Thymus (tissue), 14 donors: ENCODE measurements at places on chromosomes 1 and 21. TPM values are rescaled to one million over a fixed set of nuclear protein-coding genes. Genes with fewer than 3 reads are reported as not detected.
A peak's percentile ranks its signal among the peaks of the same experiment; 100 is the strongest.

GRCh38 chr21:35491920-35492678 lies 443.0 kb upstream of the RUNX1 start:
- no peak overlapping the region for H3K27ac ChIP-seq
- no peak overlapping the region for H3K4me3 ChIP-seq
- no peak for DNase-seq
- no peaks in the 10 kb centered on the region for H3K4me1 ChIP-seq

DNA sequence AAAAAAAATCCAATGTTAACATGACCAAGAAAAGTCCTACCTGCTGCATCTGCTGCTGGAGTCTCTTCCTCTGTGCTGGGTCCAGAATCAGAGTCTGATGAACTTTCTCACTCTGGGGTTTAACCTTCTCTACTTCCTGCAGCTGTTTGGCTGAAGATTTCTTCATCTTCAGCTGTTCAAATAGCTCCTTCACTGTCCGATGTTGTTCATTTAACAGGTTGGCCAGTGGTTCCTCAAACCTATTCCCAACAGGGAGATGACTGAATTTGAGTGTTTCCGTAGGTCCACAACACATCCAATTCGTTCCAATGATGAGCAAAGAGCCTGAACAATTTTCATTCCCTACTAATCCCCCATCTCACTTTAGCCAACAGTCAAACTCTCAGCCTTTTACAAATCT lies 79.4 kb downstream of the GON4L start:
- H3K4me1 ChIP-seq = no peaks in the 10 kb centered on the region
- no peaks in the 10 kb centered on the region for H3K27me3 ChIP-seq
- DNase-seq = no peak
- H3K4me3 ChIP-seq = no peak overlapping the region
- peaks cover 30% of the 10 kb centered on the region for H3K36me3 ChIP-seq
- no peak overlapping the region for H3K27ac ChIP-seq

Gene HSD3B2
- 0.42 TPM for total RNA-seq

DNA sequence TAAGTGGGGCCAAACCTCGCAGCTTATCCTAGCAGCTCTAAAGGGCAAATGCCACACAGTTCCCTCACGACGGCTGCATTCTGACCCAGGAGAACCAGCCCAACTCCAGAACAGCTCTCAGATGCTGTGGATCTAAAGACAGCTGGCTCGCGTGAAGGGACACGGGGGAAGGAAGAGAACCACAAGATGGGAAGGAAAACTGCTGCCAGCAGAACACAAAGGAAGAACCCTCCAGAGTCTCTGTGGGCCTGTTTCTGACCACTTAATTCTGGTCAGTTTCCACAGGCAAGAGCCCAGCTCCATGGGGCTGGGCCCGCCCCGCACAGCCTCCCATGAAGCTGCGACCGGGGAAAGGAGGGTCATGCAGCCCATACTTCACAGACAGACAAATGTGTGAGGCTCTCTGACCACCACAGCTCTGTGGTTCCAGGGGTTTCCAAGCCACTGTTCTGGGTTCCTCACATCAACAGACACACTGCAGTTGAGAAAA lies 61.1 kb downstream of the SLC45A1 start:
- H3K27ac ChIP-seq = peak overlapping the region; percentile 1
- peaks cover 5% of the 10 kb centered on the region for H3K36me3 ChIP-seq
- no peaks in the 10 kb centered on the region for H3K27me3 ChIP-seq
- no peak for DNase-seq
- peaks cover 9% of the 10 kb centered on the region for H3K4me1 ChIP-seq

DNA sequence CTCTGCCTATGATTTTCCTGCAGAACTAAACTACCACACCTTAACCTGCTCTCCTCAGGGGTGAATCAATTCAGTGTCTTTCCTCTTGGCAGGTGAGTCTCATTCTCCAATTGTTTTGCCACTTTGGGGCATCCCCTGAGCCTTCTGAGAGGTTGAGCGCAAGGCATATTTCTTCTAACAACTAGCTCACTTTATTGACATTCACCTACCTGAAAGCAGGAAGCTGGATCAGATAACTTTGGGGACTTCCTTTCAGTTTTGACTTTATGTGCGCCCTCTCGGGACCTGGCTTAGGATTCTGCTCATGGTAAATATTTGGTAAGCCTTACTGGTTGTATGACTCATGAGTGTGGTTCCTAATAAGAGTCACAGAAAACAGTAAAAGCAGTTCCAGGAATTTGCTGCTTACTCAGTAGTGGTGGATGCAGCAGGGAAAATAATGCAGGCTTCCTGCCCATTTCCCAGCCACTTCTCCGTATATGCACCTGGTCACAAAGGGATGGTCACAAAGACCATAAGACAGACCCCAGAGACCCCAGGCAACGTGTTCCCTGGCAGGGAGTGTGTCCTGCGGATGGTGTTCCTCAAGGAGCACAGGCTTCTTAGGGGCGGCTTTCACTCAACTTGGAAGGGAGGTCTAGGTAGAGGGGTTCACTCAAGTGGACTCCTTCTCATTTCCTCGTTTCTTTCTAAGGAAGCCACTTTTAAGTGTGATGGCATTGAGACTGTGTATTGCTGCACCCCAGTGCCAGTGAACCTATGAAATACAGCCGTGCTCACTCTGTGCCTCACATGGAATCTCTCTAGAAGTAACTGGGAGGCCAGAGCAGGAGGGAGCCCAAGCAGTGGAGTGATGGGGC lies 22.0 kb upstream of the BATF3 start:
- DNase-seq = no peak
- no peak overlapping the region for H3K27ac ChIP-seq
- no peak overlapping the region for H3K4me3 ChIP-seq
- no peaks in the 10 kb centered on the region for H3K4me1 ChIP-seq
- no peaks in the 10 kb centered on the region for H3K27me3 ChIP-seq

GRCh38 chr1:67816095-67816475 lies 17.2 kb downstream of the GNG12 start:
- no peak for DNase-seq
- H3K36me3 ChIP-seq = no peaks in the 10 kb centered on the region
- no peaks in the 10 kb centered on the region for H3K27me3 ChIP-seq
- no peak overlapping the region for H3K4me3 ChIP-seq

- H3K27me3 ChIP-seq = no peaks in the 10 kb centered on the region
- no peak overlapping the region for H3K27ac ChIP-seq
Measured at GRCh38 chr1:172790245-172790644, 131.3 kb downstream of the FASLG start.

GRCh38 chr1:227744668-227745067 lies 9.4 kb downstream of the SNAP47 start:
- H3K27me3 ChIP-seq = no peaks in the 10 kb centered on the region
- no peak for DNase-seq
- H3K36me3 ChIP-seq = peaks cover 6% of the 10 kb centered on the region
- no peaks in the 10 kb centered on the region for H3K4me1 ChIP-seq
- no peak overlapping the region for H3K27ac ChIP-seq

- H3K36me3 ChIP-seq = no peaks in the 10 kb centered on the region
- H3K27me3 ChIP-seq = peaks cover 57% of the 10 kb centered on the region
- DNase-seq = peak; percentile 28
- no peak overlapping the region for H3K27ac ChIP-seq
- H3K4me3 ChIP-seq = peak overlapping the region; percentile 20
Measured at GRCh38 chr1:233614743-233615521, 1.0 kb downstream of the KCNK1 start.

DNA sequence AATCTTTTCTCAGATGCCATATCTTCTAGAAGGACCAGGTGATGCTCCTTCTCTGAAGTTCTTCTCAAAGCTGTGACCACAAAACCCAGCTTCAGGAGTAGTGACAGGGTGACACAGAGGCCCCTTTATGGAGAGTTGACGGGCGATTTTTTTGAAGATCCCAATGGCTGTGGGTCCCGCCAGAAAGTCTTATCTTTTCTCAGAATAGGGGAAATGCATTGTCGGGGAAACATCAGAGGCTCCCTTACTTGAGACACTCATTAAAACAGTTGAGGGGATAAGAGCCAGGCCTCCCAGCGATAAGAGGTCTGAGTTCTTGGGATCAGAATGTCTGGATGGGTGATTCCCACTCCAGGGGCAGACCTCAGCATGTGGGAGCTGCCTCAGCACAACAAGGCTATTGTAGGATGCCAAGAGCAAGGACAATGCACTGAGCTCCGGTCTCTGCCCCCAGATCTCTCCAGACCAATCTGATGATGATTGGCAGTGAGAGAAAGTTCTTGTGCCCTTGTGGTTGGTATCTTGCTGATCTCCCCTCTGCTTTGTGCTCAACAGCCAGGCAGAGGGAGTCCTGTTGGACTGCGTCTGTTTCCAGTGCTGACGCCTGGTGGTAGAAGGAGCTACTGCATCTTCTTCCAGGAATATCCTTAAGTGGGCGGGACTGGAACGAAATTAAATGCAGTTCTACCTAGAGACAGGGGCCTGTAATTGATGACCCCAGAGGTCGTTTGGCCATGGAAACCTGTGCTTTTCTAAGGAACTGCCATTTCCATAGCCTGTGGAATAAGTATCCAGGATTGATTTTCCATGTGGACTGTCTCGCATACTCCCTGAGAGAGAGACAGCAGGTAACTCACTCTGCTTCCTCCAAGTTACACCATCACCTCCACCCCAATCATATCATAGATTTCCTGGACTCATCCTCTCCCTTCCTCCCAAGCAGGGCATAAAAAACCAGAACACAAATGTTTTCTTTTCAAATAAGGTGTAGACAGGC lies 6.8 kb upstream of the ACKR1 start:
- H3K27ac ChIP-seq = peak overlapping the region; percentile 55
- H3K4me3 ChIP-seq = no peak overlapping the region
- H3K36me3 ChIP-seq = no peaks in the 10 kb centered on the region
- peaks cover 3% of the 10 kb centered on the region for H3K4me1 ChIP-seq
- DNase-seq = no peak
